Activated naive CD8-positive, alpha-beta T cell treated with anti-CD3 and anti-CD28 coated beads, Interleukin-2, amount 50 U/mL, for 16 hours (primary cell): ENCODE measurements at places on chromosomes 3 and 15.

- no peak for DNase-seq
Measured at GRCh38 chr15:42371096-42371495, 11.8 kb downstream of the CAPN3 start.

DNA sequence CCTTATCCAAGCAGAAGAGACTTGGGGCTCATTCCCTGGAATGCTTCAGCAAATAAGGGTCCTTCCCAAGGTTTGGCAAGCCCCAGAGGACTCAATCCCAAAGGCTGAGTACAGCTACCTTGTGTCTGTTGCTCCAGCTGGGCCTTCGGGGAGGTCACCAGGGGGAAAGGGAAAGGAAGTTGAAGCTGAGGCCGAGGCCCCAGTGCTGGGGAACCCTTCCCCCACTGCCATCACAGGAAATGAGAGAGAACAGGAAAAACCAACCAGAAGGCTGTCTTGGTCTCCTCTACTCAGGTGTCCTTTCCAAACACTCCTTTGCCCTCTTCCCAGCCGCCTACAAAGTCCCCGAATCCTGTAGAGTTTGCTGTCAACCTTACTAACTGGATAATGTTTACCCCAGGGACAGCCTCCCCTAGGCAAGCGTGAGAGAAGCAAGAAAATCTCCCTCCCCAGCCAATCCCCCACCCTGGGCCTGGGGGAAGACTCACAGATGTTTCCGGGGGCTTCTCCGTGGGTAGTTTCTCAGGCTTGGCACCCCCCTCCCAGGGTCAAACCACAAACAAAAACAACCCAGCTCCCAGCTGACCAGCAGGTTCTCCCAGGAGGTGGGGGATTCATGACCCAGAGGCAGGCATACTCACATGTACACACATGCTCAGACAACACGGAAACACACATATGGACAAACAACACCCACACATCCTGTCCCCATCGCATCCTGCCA is 5.5 kb downstream of the CSRNP1 start:
- no peak for DNase-seq

DNA sequence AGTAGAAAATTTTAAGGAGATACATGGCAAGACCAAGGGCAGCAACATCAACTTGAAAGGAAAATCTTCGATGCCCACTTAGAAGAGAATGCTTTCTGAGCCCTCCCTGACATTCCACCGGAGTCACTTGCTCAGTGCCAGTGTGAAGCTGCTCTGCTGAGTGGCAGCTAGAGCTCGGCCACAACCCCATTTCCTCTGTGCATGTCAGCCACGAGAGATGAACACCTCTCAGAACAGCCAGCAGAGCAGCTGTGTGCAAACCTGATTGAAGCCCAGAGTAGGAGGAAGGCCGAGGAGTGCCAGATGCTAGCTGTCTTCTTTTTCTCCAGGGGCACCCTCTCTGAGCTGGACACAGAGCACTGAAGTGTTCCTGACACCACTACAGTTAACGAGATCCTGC is 12.2 kb downstream of the TARS3 start:
- no peak for DNase-seq

GRCh38 chr3:17030438-17030837 is 145.7 kb downstream of the PLCL2 start:
- no peak for DNase-seq

- no peak for DNase-seq
Measured at GRCh38 chr15:66873856-66874255, 171.8 kb downstream of the SMAD6 start.

DNA sequence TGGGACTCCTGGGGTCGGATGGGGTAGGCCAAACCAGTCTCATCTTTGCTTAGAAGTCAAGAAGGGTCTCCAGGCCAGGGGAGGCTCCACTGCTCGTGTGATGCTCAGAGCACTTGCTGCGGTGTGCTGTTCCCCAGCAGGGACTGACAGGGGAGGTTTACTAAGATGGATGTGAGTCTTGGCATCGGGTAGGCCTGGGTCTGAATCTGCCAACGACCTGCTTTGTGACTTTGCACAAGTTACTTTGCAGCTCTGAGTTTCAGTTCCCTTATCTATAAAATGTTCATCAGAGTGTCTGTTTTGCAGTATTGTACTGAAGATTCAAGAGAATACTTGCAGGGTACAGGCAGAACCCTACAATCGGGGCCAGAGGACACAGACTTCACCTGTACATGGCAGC is 17.3 kb upstream of the CDCP1 start:
- no peak for DNase-seq

- no peak for DNase-seq
Measured at GRCh38 chr3:152706991-152707713, 127.8 kb upstream of the P2RY1 start.

- no peak for DNase-seq
Measured at GRCh38 chr3:57006179-57006657, 54.2 kb upstream of the SPATA12 start.

GRCh38 chr15:89998141-89998661 is 2.9 kb upstream of the ZNF710 start:
- DNase-seq, result no peak

- DNase-seq, result no peak
Measured at GRCh38 chr15:89002281-89002761, 85.9 kb upstream of the ABHD2 start.

DNA sequence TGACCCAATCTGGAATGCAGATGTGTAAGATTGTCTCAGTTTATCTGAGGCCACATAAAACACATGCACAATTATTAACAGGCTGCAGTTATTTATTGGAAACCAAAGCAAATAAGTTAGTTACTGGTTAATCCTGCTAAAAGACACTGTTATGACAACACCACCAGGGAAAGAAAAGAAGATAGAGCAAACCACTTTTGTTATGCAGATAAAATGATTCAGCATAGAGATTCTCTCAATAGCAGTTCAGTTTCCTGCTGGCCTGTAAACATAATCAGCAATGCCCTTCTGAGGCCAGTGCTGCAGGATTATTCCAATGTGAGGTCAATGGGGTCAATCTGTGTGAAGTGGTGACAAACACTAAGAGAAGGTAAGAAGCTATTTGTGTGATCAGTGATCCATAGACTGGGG is 244.4 kb downstream of the ZBTB20 start:
- DNase-seq, result no peak

DNA sequence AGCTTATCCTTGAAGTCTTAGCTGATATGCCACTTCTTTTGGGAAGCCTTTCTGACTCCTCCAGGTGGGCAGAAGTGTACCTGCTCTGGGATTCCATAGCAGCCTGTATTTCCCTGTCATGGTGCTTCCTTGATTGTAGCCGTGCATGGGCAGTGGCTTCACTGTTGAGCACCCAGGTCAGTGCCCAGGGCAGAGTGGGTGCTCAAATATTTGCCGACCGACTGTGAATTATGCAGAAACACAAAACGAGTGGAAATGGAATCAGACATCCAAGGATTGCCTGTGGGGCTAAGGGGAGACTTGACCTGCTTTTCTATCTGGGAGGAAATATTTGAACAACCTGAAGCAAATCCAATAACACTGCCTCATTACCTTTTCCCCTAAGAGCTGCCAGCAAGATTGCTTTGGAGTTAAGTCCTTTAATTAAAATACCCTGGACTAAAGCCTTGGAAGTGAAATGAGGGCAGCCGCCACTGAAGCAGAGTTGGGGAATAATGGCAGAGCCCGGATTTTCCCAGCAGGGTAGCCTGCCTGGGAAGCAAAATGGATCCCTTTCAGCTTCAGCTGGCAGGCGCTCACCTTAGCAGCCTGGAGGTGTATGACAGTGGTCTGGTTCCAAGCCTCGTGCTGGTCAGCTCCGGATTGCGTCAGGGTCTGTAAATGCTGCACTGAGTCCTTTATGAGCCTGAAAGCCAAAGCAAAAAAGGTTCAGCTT is 14.9 kb downstream of the ACOX2 start:
- DNase-seq, result no peak

DNA sequence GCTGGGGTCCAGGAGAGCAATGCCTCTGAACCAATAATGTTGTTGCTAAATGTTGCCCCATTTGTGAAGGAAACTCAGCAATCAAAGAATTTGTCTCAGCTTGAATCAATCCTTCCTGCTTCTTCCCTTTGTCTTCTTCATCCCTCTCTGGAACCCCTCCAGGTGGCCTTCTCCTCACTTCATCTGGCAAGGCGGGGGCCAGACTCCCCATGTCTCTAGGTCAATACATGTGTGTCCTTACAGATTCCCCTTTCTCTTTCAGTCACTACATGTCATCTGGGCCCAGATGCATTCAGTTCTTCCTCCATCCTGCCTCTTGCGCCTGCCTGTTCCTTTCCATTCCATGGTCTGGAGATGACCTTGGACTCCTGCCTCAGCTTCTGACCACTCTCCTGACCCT is 8.0 kb upstream of the LTF start:
- no peak for DNase-seq

GRCh38 chr3:184172681-184173373 is 1.8 kb upstream of the AP2M1 start:
- DNase-seq, result no peak

DNA sequence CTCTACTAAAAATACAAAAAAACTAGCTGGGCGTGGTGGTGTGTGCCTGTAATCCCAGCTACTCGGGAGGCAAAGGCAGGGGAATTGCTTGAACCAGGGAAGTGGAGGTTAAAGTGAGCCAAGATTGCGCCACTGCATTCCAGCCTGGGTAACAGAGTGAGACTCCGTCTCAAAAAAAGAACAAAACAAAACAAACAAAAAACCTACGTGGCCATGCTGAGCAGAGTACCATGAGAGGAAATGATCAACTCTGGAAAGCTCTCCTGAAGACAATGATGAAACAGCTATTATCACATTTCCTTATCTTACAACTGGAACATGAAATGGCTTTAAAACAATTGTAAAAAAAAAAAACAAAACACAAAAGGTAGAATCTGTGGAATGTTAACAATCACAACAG is 75.2 kb downstream of the CHSY1 start:
- DNase-seq, result no peak

DNA sequence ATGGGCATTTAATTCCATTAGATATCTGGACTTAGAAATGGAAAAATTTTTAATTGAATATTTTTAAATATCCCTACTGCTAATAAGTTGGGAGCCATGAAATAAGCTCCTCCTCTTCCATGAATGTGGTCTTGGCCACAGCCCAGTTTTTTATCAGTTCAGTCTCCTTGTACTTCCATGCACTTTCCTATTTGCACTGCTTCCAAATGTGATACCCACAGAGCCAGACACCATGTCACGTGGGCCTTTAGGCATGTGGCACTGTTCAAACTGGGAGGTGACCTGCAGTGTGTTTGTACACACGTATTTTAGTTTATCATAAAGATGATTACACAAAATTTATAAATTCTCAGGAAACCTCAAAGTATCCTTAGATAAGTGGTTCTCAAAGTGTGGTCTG is 80.1 kb upstream of the DGKG start:
- DNase-seq, result no peak

DNA sequence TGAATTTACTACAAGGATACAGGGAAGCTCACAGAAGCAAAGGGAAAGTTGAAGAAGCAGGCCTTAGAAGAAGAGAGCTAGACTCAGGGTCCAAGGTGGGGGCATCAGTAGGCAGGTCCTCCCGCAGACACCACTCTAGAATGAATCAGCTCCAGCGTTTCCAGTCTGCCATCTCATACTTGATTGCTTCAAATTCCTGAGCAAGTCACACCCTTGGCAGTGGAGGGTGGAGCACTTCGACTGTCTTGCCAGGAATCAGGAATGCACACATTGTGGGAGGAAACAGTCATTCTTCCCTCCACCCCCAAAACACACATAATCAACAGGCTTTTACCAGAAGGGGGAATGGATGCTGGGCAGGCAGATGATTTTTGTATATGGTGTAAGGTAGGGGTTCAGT is 78.5 kb downstream of the CHCHD6 start:
- no peak for DNase-seq

DNA sequence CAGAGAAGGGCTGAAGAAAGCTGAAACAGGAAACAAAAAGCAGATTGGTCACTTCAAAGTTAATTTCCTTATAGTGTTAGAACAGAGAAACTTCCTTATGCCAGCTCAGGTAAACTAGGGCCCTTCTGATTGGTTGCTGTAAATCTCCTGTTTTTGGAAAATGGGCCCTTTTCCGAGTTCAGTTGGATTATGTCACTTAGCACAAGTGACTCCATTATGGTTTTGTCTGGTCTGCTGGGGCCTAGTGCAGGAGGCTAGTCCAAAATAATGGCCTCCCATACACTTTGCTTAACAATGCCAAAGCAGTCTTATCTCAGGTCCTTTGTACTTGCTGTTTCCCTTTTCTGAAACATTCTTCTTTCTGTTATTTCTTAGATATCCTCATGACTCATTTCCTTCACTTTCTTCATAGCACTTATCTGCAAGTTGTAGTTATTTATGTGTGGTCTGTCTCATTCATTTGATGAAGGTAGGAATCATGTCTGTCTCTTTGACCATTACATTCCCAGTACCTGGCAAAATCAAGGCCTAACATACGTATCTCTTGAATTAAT is 7.7 kb upstream of the DCP1A start:
- DNase-seq, result no peak

GRCh38 chr3:23981955-23982354 is 36.9 kb downstream of the NR1D2 start:
- DNase-seq, result no peak

- DNase-seq, result no peak
Measured at GRCh38 chr3:134675726-134676256, 25.0 kb upstream of the KY start.

GRCh38 chr3:86774082-86774691 is 216.8 kb downstream of the VGLL3 start:
- DNase-seq, result no peak

DNA sequence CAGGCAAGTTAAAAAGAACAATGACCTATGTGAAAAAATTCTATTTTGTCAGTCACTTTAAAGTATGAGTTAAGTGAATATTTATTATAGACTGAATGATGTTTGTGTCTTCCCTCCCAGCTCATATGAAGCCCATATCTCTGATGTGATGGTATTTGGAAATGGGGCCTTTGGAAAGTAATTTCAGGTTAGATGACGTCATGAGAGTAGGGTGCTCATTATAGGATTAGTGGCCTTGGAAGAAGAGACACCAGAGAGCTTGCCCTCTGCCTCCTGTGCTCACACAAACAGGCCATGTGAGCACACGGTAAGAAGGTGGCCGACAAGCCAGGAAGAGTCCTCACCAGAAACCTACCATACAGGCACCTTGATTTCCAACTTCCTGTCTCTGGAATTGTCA is 138.8 kb upstream of the TNIK start:
- no peak for DNase-seq

- DNase-seq, result no peak
Measured at GRCh38 chr15:78206326-78207109, 27.8 kb downstream of the ACSBG1 start.

GRCh38 chr3:128935922-128936321 is 56.5 kb downstream of the ACAD9 start:
- DNase-seq, result no peak

DNA sequence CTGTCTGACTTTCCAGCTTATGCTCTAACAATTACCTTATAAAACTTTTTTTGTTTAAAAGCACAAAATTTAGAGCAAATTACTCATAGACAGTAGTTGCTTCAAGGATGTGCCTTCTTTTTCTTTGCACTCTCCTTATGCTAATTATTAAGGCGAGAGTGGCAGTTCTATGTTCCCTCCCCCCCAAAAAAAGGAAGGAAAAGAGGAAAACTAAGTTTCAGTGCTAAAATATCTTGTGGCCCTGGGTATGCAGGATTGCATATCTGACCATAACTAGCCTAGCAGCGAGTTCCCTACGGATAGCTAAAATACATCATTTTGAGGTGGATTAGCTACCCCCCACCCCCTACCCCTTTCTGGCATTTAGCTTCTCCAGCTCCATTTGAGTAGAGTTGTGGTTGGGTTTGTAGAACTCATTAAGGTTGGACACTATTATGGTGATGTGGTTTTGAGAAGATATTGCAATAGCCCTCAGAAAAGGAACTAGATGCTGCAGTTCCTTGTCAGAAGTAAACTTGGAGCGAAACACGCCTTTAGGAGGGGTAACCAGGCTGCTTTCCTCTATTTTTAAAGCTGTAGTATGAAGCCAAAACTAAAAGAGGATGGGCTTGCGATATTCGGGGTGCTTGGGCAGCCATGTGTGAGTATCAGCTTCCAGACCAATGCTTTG is 174.6 kb downstream of the AKAP13 start:
- DNase-seq, result no peak
